ENCODE measurements at places on chromosomes 6 and 20.
A peak's percentile ranks its signal among the peaks of the same experiment; 100 is the strongest.

GRCh38 chr6:49142421-49143151 lies 320.5 kb downstream of the MMUT start:
- DNase-seq, result no peak

- DNase-seq, result peak; percentile 18
Observed at GRCh38 chr20:4896971-4897497, 104.3 kb downstream of the SLC23A2 start.

GRCh38 chr6:136786658-136787057 lies 5.6 kb downstream of the MAP3K5 start:
- no peak for DNase-seq

DNA sequence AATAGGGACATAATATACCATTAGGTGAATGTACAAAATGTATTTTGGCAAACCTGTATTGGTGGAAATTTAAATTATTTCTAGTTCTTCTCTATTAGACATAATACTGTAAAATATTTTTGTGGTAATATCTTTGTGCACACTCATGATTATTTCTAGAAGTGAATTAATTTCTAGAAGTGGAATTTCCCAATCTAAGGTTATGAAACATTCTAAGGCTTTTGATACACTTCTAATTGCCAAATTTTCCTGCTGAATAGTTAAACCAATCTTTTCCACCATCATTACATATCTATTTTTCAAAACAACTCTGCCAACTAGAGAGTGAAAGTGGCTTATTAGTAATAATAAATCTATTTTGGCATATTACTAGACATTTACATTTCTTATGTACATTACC lies 1.8 kb upstream of the CCND3 start:
- DNase-seq, result no peak

DNA sequence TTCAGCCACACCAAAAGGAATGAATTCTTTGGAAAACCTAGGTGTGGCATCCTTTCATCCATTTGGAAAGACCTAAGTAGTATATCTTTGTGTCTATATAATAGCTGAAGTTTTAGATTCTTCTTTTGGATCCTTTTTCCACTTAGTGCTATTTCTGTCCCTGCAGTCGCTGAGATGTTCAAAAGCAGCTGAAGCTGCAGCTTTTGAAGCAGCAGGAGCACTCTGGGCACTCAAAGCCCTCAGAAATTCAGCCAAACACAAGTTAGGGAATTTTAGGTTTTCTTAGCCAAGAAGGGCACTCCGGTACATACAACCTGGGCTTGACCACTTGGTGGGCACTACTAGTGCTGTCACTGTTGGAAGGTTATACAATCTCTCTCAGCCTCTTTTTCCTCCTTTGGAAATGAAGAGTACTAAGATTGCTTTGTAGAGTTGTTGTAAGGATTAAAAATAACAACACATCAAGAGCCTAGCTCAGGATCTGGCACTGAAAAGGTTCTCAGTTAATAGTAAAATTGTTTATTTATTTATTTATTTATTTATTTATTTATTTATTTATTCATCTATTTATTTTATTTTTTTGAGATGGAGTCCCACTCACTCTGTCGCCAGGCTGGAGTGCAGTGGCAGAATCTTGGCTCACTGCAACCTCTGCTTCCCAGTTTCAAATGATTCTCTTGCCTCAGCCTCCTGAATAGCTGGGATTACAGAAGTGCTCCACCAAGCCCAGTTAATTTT lies 71.9 kb upstream of the SLC22A16 start:
- DNase-seq, result no peak

- peak; percentile 63 for DNase-seq
Observed at GRCh38 chr6:116370760-116371119, at the start of gene DSE. Gene DSE, plus strand, starts transcription at chr6:116370947. Its CDS starts 28,304 bp downstream, at chr6:116399251.

DNA sequence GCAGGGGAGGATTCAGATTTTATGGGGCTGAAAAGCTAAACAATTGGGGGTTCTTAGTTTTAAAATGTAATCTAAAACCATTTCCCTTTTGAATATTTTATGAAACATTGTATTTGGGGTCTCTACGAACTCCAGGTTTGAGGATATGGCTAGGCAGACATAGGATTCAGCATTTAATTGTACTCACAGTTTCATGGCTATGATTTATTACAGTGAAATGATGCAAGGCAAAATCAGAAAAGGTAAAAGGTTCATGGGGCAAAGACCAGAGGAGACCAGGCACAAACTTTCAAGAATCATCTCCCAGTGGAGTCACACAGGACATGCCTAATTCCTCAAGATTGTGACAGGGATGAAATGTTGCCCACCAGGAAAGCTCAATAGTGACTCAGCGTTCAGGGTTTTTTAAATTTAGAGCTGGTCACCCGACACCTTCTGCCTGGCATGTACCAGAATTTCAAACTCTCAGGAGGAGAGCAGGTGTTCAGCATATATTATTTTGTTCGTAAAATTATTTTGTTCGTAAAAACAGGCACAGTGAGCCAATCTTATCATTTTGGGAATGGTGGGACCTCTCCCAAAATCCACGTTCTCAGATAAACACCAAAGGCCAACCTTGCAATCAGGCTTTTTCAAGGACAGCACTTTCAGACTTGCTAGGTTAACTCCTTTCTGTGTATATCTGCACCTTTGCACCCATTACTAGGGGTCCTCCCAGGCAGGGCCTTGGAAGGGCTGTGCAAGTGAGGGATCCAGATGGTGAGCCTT lies 270.3 kb downstream of the NKAIN2 start:
- no peak for DNase-seq

DNA sequence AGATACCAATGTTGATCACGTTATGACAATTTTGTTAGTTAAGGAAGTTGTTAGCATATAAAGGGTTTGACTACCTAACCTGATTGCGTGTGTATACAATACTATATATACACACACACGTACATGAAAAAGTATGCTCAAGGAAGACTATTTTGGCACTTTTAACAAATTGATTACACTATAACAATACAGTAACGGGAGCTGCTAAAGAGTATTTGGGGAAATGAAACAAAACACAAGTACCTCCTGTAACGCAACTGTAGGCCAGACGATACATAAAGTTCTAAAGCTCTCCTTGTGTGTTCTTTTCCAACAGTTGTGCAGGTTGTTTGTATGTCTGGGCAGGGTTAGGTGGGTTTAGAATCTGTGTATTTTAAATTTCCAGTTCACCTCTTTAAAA lies 98.7 kb downstream of the PLEKHG1 start:
- no peak for DNase-seq

- no peak for DNase-seq
Observed at GRCh38 chr6:43943099-43943766, 173.2 kb downstream of the VEGFA start.

DNA sequence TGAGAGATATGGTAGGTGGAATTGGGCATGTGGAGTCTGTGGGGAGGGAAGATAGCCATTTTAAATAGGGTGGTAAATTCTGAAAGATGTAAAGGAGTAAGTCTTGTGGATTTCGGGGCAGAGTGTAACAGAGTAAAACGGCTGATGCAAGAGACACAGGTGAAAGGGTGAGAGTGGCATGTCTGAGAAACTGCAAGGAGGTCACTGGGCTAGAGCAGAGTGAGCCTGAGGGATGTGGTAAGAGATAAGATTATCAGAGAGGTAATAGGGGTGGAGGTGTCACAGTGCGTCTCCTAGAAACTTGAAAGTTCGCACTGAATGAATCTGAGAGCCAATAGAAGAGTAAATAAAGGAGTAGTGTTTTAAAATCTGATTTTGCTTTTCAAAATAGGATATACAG lies 308.1 kb downstream of the EPM2A start:
- no peak for DNase-seq

GRCh38 chr6:13908955-13909381 lies 15.8 kb upstream of the RNF182 start:
- peak; percentile 70 for DNase-seq

DNA sequence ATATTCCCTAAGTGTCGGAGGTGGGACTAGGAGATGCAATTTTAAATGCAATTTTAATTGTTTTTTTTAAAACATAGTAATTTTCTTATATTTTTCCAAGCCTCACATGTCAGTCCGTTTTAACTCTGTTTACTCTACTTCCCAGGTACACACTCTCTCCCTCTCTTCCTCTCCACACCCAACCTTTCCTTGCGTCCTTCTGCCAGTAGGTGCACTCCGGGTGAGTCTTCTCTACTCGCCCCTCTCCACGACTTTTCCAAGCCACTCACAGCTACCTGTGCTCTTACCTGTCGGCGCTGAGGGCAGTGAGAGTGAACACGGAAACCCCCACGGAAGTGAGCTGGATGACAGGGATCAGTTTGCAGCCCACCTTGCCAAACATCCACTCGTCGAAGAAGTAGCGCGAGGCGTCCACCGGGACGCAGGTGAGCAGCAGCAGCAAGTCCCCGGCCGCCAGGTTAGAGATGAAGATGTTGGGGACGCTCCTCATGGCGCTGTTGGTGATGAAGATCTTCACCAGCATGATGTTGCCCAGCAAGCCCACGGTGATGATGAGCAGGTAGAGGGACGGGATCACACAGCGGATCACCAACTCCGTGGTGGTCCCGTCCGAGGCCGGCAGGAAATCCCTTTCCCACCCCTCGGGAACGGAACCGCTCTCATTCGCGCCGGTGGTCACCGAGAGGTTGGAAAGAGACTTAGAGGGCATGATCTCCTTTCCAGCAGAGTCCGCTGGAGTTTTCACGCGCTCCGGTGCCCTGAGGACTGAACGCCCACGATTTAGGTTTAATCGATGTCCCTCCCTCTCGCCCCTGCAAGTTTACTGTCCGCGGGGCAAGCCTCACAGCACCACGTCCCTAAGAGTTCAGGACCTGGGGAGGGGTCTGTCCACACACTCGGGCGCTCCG lies 44.5 kb upstream of the GJE1 start:
- DNase-seq, result no peak

DNA sequence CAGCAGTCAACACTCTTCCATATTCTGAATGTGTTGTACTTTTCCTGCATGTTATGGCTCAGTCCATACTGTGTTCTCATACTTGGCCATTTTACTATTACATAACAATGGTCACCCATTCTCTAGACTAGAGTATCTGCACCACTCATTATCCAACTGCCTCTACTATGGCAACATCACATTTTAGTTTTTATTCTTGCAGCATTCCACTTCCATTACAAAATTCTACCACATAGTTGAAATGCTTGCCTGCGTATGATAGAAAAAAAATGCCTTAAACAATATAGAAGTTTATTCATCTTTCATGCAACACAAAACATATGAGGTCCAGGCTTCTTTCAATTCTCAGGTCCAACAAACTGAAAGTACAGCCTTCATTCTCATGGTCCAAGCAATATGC lies 128.0 kb downstream of the TENT5A start:
- DNase-seq, result no peak

DNA sequence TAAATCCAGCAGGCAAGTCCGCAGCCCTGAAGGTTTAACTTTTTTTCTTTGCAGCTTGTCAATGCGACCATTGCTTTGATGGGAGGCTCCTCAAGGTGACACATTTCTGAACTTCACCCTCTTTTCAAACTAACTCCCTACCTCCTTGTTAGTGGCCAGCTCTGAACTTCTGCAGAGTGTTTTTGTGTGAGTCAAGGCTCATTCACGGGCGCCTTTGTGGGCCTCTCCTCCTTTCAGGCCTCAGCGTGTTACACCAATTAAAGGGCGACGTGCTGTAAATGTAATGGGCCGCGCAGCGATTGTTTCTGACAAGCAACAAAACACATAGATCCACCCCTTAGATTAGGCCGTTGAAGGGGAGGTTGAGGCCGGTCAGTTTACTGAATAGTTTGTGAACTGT lies 45.5 kb upstream of the NR2E1 start:
- DNase-seq, result no peak

DNA sequence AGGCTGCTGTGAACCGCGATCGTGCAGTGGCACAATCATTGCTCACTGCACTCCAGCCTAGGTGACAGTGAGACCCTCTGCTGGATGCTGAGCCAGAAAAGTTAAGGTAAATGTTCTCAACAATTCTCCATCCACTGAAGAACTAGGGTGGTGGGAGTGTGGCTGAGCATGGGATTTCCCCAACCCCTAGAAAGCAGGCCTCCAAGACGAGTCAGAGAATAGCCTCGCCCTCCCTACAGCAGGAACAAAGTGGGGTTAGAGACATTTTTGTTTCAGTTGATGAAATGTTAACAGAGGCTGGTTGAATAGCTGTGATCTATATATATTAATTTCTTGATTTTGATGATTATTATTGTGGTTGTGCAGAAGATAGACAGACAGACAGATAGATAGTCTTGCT lies 6.1 kb upstream of the ALDH8A1 start:
- no peak for DNase-seq

DNA sequence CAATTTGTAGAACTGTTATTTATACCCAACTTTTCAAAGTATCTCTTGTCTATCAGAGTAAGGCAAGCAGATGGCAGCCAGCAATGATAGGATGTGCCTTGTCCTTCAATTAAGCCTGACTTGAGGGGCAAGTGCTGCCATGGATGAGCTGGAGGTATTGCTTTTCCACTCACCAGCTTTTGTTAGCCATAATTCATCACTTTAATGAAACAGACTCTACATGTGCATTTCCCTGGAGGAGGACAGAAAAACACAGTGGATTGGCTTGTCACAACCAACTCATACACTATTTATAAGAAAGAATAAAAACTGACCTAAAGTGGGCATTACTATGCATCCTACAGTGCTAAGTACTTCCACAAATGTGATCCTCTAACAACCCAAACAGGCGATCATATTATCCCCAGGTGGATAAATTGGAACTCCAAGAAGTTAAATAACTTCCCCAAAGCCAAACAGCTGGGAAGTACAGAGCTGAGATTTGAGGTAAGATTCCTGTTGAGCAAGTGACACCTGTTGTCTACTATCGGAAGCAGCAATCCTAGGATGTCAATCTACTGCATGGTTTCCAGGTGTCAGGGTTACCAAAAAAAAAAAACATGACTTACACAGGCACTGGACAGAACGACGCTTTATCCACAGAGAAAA lies 73.9 kb upstream of the NRSN1 start:
- DNase-seq, result no peak

- DNase-seq, result no peak
Observed at GRCh38 chr6:71392276-71392675, 103.7 kb downstream of the OGFRL1 start.

GRCh38 chr6:63140692-63141318 lies 70.5 kb upstream of the FKBP1C start:
- no peak for DNase-seq

DNA sequence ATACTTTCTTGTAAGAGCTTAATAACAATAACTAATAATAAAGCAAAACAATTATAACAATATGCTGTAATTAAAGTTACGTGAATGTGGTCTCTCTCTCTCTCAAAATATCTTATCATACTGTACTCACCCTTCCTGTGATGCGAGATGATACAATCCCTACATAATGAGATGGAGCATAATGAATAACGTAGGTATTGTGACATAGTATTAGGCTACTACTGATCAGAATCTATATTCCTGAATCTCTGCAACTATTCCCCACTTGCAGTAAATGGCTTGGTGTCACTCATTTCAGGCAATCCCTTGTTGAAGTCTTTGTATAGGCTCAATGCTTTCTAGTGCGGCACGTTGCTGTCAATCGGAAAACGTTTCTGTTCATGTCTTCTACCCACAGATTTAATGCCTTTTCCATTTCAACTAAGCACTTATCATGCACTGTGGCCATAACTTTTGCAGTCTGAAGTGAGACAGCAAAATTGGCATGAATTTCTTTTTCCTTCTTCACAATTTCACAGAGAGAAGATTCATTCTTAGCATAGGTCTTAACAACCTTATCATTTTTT lies 32.3 kb downstream of the MOXD1 start:
- no peak for DNase-seq
